ENCODE measurements at places on chromosomes 12 and 14. TPM values are rescaled to one million over a fixed set of nuclear protein-coding genes. Genes with fewer than 3 reads are reported as not detected.

- no peaks in the 10 kb centered on the region for H3K36me3 ChIP-seq
- no peaks in the 10 kb centered on the region for H3K4me1 ChIP-seq
- H3K27me3 ChIP-seq = no peaks in the 10 kb centered on the region
- H3K27ac ChIP-seq = no peak overlapping the region
Observed at GRCh38 chr14:52926953-52927352, 23.9 kb downstream of the FERMT2 start.

- no peaks in the 10 kb centered on the region for H3K36me3 ChIP-seq
- H3K4me1 ChIP-seq = no peaks in the 10 kb centered on the region
Observed at GRCh38 chr14:75315144-75315543, 36.5 kb downstream of the FOS start.

- no peak for DNase-seq
- no peaks in the 10 kb centered on the region for H3K27me3 ChIP-seq
- H3K4me1 ChIP-seq = no peaks in the 10 kb centered on the region
- no peaks in the 10 kb centered on the region for H3K36me3 ChIP-seq
- H3K4me3 ChIP-seq = no peak overlapping the region
Observed at GRCh38 chr12:19444097-19444496, 4.8 kb downstream of the AEBP2 start.

GRCh38 chr12:132285991-132286681 is 43.3 kb downstream of the GALNT9 start:
- H3K36me3 ChIP-seq = no peaks in the 10 kb centered on the region

DNA sequence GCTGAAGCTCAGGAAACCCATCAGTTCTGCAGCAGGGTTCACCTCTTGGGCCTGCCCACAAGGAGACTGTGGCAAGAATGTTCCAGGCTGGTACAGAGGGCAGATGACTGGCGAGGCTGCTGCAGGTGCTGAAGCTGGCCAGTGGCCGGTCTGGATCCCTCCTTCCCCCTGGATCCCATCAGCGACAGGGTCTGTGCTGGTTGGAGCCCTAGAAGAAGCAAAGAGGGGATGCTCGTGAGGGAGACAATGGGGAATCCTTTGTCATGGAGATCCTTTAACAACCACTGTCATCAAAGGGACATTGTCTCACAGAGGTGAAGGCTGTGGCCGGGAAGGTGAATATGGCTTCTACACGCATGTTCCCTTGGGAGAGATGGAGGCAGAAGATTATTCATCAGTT is 211.4 kb upstream of the TMEM132C start:
- no peaks in the 10 kb centered on the region for H3K36me3 ChIP-seq
- H3K4me1 ChIP-seq = no peaks in the 10 kb centered on the region
- no peak overlapping the region for H3K27ac ChIP-seq
- no peaks in the 10 kb centered on the region for H3K27me3 ChIP-seq

GRCh38 chr12:46266869-46267574 is 1.8 kb downstream of the SLC38A1 start:
- H3K27me3 ChIP-seq = peaks cover 17% of the 10 kb centered on the region
- H3K4me1 ChIP-seq = peaks cover 8% of the 10 kb centered on the region
- peak overlapping the region; percentile 92 for H3K4me3 ChIP-seq
- DNase-seq = peak; percentile 87

DNA sequence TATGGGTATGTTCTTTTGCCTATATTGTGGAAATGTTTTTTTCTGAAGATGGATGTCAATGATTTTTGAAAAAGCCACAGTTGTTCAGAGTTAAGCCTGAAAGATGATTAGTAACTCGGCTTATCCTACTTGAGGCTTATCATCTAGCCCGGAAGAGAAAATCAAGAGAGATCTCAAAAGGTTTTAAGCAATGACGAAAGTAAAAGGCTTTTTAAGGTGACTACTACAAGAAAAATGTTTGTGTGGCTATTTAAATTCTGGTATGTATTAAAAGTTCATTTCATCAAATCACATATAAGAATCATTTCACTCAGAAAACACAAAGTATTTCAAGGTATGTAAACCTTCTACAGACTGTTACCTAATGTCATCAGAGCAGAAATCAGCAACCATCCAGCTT is 40.2 kb downstream of the HEATR5A start:
- no peak for DNase-seq
- H3K4me3 ChIP-seq = no peak overlapping the region
- no peaks in the 10 kb centered on the region for H3K4me1 ChIP-seq
- H3K27me3 ChIP-seq = no peaks in the 10 kb centered on the region

GRCh38 chr12:128891856-128892255 is 38.6 kb downstream of the GLT1D1 start:
- H3K27me3 ChIP-seq = no peaks in the 10 kb centered on the region
- no peak overlapping the region for H3K4me3 ChIP-seq
- no peak overlapping the region for H3K27ac ChIP-seq
- no peaks in the 10 kb centered on the region for H3K36me3 ChIP-seq
- no peak for DNase-seq
- no peaks in the 10 kb centered on the region for H3K4me1 ChIP-seq

DNA sequence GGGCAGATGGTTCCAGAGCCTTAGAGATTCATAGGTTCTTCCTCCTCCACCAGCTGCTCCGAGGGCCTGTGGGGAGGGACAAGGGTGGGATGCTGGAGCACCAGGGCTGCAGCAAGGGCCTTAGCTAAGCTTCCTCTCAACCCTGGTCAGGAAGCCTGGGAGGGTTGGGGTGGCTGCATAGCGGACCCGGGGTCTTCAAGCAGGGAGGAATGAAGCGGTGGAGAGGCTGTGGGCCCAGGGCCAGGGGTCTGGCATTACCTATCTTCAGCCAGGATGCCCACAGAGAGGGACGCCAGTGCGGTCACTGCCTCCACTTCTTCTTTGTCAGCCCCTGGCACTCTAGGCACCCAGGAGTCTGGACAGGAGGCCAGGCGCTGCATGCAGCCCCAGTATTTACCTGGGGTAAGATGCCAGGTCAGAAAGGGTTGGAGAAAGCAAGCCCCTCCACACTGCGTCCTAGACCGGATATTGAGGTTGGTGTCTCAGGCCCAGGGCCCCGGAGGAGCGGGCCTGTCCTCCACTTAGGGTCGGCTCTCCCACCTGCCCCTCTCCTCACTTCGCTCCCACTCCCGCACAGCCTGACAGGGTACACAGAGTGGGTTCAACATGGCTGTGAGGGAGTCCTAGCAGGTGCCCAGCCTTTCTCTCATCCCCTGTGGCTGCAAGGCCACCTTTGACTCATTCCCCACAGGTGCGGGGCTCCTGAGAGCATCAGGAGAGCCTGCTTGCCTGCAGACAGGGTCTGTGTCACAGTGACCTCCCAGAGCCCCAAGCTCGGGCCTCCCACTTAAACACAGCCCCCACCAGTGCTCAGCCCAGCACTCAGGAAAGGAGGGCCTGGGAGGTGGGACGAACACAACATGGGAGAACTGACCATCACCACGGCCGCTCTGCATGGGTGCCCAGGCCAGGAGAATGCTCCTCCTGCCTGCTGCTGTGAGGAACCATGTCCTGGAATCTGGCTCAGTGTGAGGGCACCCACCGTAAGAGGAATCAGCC is 11.1 kb downstream of the SLC48A1 start:
- H3K4me1 ChIP-seq = peaks cover 3% of the 10 kb centered on the region
- DNase-seq = no peak
- H3K27ac ChIP-seq = no peak overlapping the region
- H3K4me3 ChIP-seq = no peak overlapping the region

DNA sequence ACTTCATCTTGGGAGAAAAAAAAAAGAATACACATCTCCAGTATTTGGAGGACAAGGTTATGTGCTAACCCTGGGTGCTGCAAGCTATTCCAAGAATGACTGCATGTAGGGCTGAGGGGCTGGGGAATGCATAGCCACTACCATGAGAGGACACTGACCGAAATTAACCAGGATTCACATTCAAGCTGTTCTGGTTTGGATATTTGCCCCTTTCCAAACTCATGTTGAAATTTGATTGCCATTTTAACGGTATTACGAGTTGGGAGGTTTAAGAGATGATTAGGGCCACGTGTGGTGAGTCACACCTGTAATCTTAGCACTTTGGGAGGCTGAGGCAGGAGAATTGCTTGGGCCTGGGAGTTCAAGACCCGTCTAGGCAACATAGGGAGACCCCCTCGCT is 18.5 kb upstream of the MARK3 start:
- H3K36me3 ChIP-seq = no peaks in the 10 kb centered on the region
- H3K27ac ChIP-seq = no peak overlapping the region
- no peaks in the 10 kb centered on the region for H3K27me3 ChIP-seq

GRCh38 chr12:114314403-114314802 is 91.5 kb downstream of the TBX5 start:
- H3K27ac ChIP-seq = no peak overlapping the region
- no peak for DNase-seq
- H3K4me3 ChIP-seq = no peak overlapping the region
- no peaks in the 10 kb centered on the region for H3K4me1 ChIP-seq

DNA sequence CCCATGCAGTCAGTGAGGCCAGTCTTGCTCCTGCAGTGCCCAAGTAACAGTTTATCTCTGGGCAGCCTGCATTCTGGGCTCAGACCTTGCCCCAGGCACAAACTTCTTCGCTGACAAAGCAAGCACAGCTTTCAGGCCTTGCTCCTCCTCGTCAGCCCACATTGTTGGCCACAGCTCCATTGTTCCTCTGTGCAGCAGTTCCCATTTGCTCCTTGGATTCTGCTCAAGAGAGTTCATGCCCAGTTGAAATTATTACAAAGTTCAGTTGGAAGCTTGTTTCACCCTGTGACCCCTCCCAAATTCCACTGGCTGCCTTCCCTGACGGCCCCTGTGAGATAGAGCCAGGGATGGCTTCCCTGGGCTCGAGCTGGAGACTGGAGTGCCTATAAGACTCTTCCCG is 163.4 kb upstream of the DDHD1 start:
- no peaks in the 10 kb centered on the region for H3K27me3 ChIP-seq
- no peaks in the 10 kb centered on the region for H3K36me3 ChIP-seq
- no peak for DNase-seq
- H3K4me1 ChIP-seq = no peaks in the 10 kb centered on the region

DNA sequence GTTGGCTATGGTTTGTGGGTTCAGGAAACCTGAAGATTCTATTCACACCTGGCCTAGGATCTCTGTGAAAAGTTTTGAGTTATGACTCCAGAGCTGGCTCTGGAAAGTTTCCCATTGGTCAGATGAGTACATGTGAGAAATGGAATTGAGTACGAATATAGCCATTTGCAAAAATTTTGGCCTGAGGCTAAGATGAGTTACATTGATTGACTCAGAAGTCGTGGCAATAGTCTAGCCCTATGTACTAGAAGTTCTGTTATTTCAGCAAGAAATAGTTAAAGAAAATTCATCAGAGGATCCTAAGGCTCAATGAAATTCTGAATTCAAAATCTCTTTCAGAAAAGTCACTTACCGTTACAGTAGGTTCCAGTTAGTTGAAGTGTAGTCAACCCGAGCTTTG is 109.9 kb downstream of the PTCSC3 start:
- H3K27ac ChIP-seq = no peak overlapping the region
- no peak for DNase-seq
- H3K27me3 ChIP-seq = no peaks in the 10 kb centered on the region
- H3K4me1 ChIP-seq = no peaks in the 10 kb centered on the region

DNA sequence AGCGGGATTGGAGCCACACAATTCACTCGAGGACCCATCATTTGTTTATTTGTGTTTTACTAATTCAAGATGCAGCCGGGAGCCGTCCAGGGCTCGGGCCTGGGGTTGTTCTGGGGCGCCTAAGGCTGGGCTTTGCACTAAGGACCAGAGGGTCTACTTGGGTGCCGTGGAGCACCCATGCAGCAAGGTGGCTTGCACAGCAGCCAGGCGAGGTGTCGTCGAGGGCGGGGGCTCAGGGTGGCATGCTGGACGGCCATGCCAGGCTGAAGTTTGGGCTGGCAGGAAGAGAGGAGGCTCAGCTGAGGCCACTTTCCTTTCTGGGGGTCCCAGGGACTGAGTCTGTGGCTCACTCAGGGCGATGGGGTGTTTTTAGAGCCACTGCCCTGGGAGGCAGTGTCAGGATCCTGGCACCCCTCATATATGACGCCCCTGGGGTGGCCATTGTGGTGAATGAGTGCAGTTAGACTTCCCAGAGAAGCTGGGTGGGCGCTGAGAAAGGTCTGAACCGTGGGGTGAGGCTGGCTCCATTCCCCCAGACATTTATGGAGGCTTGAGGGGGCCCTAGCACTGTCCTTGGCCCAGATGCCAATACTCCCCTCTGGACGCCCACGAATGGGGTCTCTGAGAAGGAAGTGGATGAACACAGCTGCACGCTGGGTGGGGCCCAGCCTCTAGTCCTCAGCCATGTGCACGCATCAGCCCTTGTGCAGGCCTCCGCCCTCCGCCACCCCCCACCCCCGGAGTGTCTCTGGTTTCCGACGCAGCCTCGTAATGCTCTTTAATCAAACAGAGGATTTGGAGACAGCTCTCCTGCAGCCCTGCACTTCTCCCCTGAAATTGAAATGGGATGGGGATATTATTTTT is 11.3 kb downstream of the MEG3 start:
- peaks cover 5% of the 10 kb centered on the region for H3K27me3 ChIP-seq
- no peak overlapping the region for H3K27ac ChIP-seq
- DNase-seq = no peak
- H3K36me3 ChIP-seq = no peaks in the 10 kb centered on the region

GRCh38 chr12:108191938-108192337 is 62.9 kb downstream of the WSCD2 start:
- DNase-seq = no peak
- H3K36me3 ChIP-seq = no peaks in the 10 kb centered on the region
- no peaks in the 10 kb centered on the region for H3K4me1 ChIP-seq
- no peaks in the 10 kb centered on the region for H3K27me3 ChIP-seq
- H3K4me3 ChIP-seq = no peak overlapping the region

DNA sequence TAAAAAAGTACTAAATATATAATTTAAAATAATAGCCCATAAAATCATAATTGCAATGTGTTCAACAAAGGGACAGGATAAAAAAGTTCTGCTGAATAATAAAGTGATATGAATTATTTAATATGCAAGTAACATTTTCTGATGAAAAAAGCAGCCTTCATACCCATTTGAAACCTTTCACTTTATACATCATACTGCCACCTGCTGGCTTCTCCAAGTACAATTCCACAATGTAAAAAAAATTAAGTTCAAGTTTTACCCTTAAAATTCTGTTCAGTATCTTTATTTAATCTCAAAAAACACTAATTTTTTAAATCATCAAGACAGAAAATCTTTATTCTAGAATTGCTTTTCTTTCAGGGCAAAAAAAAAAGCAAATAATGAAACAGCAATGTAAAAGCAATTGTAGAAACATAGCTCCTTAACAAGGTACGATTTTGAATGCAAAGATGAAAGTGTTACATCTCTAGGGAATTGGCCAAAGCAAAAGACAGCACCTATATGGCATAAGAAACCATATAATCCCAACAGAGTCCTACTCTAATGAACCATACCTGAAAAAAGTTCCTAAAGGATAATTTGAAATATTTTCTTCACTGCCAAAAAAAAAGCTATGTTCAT is 15.0 kb downstream of the MDM1 start:
- peak; percentile 45 for DNase-seq
- no peak overlapping the region for H3K4me3 ChIP-seq
- H3K4me1 ChIP-seq = no peaks in the 10 kb centered on the region
- H3K36me3 ChIP-seq = peaks cover 11% of the 10 kb centered on the region
- H3K27ac ChIP-seq = no peak overlapping the region
- no peaks in the 10 kb centered on the region for H3K27me3 ChIP-seq

Gene ZBTB25
- polyA plus RNA-seq = 0.89 TPM

Gene JKAMP
- polyA plus RNA-seq = 16.2 TPM

Gene GALNT16
- polyA plus RNA-seq = 2.4 TPM

Gene NEUROD4
- not detected for polyA plus RNA-seq

Gene NDRG2
- polyA plus RNA-seq = 129 TPM

Gene HCAR2
- polyA plus RNA-seq = not detected

Gene KCNC2
- polyA plus RNA-seq = not detected

Gene EPYC
- polyA plus RNA-seq = not detected

Gene TAS2R9
- not detected for polyA plus RNA-seq

Gene RFLNA
- polyA plus RNA-seq = 92.7 TPM

Gene ACRBP
- 2.8 TPM for polyA plus RNA-seq
